M059J (cell line): ENCODE measurements at places on chromosomes 7 and 10. TPM values are rescaled to one million over a fixed set of nuclear protein-coding genes. Genes with fewer than 3 reads are reported as not detected.

DNA sequence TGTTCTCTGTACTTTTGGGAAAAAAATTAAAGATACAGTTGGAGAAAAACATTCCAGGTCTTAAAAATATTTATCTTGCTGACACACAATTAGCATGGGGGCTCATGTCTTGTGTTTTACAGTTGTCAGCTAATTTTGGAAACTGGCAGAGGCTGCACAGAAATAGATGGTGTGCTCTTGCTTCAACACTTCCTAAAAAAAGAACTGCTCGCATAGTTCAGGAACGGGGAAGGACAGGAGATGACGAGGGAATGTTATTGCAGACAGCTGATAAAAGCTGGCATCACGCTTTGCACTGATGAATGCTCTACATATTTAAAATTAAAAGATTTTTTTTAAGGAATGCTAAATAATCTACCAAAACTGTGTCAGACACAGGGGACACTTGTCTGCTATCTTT is 103.5 kb upstream of the CELF2 start:
- DNase-seq, result no peak

DNA sequence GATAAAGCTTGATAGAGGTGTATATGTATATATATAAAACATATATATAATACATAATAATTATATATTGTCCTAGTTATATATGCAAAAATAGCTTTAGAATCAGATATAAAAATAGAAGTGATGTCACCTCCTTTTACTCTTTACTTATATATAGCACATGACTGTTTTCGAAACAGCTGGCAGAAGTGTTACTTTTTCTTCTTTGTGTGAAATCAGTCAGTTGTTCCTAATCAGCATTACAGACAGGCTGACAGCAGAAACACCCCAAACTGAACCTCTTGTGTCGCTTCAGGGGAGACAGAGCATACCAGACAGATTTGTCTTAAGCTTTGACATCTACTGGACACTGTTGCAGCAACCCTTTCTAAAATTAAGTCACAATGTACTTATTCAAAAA is 684.9 kb upstream of the CELF2 start:
- DNase-seq, result no peak

The NXPH1 gene
- total RNA-seq, result not detected in 2 replicates

The CYP2C9 gene
- total RNA-seq, result not detected in 2 replicates

- DNase-seq, result no peak
These were observed 239.2 kb downstream of the COBL start for GRCh38 chr7:51077316-51077986.
